Bronchus fibroblast of lung (primary cell): ENCODE measurements at places on chromosomes 5 and 9. TPM values are rescaled to one million over a fixed set of nuclear protein-coding genes. Genes with fewer than 3 reads are reported as not detected.

CTSL gene
- 128 and 134 TPM in 2 replicates for total RNA-seq

ZNF782 gene
- total RNA-seq = 2.2 and 2.5 TPM in 2 replicates

DOCK8 gene
- under 0.01 TPM in 1 of 2 replicates, not detected in the other for total RNA-seq

NUTM2G gene
- total RNA-seq = not detected in 2 replicates

THG1L gene
- 14.4 and 14.5 TPM in 2 replicates for total RNA-seq

ZFP37 gene
- total RNA-seq = 1.2 and 1.5 TPM in 2 replicates

IL33 gene
- 0.15 and 0.17 TPM in 2 replicates for total RNA-seq

ADAMTS12 gene
- total RNA-seq = 14.7 and 16.3 TPM in 2 replicates

MAPK9 gene
- 15.2 and 15.8 TPM in 2 replicates for total RNA-seq

ANKRD18B gene
- total RNA-seq = 0.17 and 0.74 TPM in 2 replicates

TMEM171 gene
- 2.2 and 3.0 TPM in 2 replicates for total RNA-seq

SLC36A2 gene
- not detected in 2 replicates for total RNA-seq

PHF24 gene
- 0.17 and 0.74 TPM in 2 replicates for total RNA-seq

ATP10B gene
- total RNA-seq = not detected in 2 replicates

PCDHA2 gene
- not detected in 2 replicates for total RNA-seq

MYOZ3 gene
- total RNA-seq = 1.0 and 1.8 TPM in 2 replicates

LRRC14B gene
- total RNA-seq = not detected in 2 replicates

MAST4 gene
- 4.7 and 7.4 TPM in 2 replicates for total RNA-seq

AGPAT2 gene
- total RNA-seq = 35.5 and 36.6 TPM in 2 replicates

TAS2R1 gene
- not detected in 2 replicates for total RNA-seq

WDR31 gene
- 0.67 and 0.74 TPM in 2 replicates for total RNA-seq

DMRT3 gene
- not detected in 2 replicates for total RNA-seq

RGS7BP gene
- total RNA-seq = not detected in 2 replicates

SMIM33 gene
- total RNA-seq = not detected in 2 replicates

RELL2 gene
- 1.9 and 3.0 TPM in 2 replicates for total RNA-seq

C5orf58 gene
- total RNA-seq = not detected in 2 replicates

ST6GALNAC4 gene
- total RNA-seq = 32.6 and 41.0 TPM in 2 replicates

MACIR gene
- 4.5 and 6.4 TPM in 2 replicates for total RNA-seq

LCN12 gene
- not detected in 2 replicates for total RNA-seq

SLC27A6 gene
- total RNA-seq = 0.15 and 0.17 TPM in 2 replicates
